ENCODE measurements at places on chromosomes 1 and 21.

GRCh38 chr1:183318433-183318832 lies 99.7 kb downstream of the NMNAT2 start:
- no peak for DNase-seq

DNA sequence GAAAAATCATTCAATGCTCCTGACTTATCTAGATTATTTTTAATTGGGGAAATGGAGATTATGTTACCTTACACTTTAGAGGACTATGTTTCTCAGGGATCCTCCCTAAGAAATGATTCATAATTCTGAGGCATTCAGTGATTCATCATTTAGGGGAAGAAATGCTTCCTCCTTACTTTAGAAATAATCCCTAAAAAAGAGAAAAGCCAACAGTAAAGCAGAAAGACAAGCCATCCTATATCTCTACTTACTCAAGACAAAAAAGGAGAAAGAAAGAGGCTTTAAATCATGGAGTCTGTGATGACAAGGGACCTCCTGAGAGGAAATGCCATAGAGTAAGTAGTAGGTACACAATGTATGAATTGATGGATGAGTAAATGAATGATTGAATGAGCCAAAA lies 137.0 kb downstream of the BRINP2 start:
- DNase-seq, result no peak

DNA sequence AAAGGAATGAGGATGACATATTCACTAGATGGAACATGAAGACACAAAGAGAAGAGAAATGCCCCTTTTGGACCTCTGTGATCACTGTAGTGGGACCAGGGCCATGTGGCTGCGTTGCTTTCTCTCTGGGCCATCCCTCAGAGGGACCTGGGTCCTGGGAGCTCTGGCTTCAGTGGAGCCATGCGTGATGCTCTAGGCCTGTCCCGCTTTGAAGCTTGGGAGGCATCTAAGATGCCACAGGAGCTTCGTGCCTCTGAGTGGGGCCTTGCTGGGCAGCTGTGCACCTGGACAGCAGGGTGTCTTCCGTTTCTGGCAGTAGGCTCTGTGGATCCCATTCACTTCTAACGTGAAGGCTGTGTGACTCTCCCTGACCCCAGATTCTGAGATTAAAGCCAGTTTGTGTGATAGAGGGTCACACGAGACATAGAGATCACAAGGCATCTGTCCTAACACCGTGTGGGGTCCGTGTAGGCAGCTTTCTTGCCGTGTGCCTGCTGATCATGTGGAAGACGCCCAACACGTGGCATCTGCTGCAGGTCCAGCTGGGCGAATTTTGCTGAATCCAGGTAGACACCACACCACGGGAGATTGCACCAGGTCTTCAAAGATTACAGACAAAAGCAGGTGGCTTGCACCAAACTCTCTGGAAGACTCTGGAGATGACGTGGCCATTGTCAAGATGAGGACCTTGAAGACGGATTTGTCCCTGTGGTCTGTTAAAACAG lies 17.2 kb upstream of the PRSS38 start:
- DNase-seq, result no peak

DNA sequence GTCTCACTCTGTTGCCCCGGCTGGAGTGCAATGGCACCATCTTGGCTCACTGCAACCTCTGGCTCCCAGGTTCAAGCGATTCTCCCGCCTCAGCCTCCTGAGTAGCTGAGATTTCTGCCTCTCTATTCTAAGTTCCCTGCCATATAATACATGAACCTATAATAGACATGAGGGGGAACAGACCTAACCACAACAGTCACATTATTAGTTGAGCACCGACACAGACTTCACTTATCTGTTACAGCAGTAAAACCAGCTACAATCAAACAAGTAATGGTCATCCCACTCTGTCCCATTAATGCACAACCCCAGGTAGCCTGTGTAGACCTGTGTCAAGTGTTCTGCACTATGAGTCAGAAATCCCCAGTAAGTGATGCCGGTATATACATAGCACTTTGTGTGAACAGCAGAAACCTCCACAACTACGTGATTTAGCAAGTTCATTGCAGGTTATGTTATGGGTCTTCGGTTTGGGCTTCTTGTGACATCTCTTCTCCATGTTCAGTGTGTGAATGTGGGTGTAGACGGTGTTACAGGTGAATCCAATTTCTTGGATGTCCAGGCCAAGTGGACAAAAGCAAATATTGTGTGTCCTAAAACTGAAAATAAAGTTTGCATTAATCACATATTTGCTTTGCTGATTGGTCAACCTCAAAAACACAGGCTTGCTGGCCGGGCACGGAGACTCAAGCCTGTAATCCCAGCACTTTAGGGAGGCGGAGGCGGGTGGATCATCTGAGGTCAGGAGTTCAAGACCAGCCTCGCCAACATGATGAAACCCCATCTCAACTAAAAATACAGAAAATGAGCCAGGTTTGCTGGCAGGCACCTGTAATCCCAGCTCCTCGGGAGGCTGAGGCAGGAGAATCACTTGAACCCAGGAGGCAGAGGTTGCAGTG lies 3.6 kb downstream of the MMACHC start:
- no peak for DNase-seq

- DNase-seq, result no peak
Observed at GRCh38 chr1:205371871-205372660, 15.3 kb upstream of the KLHDC8A start.
